Cardiac fibroblast (primary cell): ENCODE measurements at places on chromosomes 5 and 9.
A peak's percentile ranks its signal among the peaks of the same experiment; 100 is the strongest.

- no peak for DNase-seq
These were observed 50.2 kb upstream of the SNAPC3 start for GRCh38 chr9:15372455-15372854.

GRCh38 chr5:141783947-141784296 lies 94.3 kb downstream of the PCDH1 start:
- no peak for DNase-seq

DNA sequence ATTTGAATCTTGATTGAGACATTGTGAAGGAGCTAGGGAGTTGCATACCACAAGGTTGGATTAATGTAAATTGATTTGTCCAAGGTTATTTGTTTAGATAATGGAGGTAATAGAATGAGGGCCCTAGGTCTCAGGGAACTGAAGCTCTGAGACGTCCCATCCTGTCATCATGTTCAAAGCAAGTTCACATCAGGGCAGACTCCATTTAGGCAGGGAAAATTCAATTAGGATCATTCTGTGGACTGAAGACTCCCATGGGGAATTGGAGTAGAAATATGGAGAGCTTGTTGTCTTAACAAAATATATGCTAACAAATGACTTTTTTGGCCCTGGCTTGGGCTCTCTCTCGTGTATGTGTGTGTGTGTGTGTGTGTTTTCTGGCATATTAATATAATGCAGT lies 722.0 kb upstream of the ADAMTS16 start:
- DNase-seq = no peak

- no peak for DNase-seq
These were observed 17.3 kb downstream of the TRUB2 start for GRCh38 chr9:128304971-128305288.

- DNase-seq = peak; percentile 4
These were observed 70.0 kb upstream of the GFPT2 start for GRCh38 chr5:180423133-180423532.

DNA sequence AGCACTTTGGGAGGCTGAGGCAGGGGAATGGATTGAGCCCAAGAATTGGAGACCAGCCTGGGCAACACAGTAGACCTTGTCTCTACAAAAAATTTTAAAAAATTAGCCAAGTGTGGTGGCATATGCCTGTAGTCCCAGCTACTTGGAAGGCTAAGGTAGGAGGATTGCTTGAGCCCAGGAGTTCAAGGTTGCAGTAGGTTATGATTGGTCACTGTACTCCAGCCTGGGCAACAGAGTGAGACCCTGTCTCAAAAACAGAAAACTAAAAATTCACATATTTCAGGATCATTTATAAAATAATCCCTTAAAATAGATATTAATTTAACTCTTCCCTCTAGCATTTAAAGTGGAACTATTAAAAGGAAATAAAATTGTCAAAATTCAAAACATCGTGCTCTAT lies 3.4 kb downstream of the FCHO2 start:
- DNase-seq = no peak
